ENCODE measurements at places on chromosomes 7 and 10.

DNA sequence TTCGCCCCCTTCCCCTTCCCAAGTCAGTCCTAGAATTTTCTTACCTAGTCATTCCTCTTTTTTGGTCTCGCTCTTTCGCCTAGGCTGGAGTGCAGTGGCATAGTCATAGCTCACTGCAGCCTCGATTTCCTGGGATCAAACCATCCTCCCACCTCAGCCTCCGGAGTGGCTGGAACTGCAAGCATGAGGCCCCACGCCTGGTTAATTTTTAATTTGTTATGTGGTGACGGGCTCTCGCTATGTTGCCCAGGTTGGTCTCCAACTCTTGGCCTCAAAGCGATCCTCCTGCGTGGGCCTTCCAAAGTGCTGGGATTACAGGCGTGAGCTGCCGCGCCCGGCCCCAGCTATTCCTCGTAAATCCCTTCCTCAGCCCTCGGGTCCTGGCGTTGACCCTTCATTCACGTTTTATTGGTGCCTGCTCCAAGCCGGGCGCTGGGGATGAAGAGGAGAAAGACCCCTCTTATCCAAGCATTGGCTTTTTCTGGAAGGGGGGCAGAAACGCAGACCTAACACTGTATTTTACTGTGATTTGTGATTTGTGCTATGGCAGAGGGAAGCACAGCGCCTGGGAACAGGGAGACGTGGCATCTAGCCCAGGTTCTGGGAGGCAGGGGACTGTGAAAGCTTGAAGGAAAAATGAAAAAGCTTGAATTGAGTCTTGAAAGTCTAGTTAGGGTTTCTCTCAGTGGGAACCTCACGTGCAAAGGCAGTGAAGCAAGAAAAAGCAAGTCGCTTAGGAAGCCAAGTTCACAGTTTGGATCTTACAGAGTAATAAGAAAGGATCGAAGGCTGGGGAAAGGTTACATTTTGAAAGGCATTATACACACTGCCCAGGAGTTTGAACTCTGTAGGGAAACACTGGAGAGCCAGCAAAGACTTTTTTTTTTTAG lies 516 bp downstream of the ZNHIT1 start:
- DNase-seq = no peak

GRCh38 chr7:157269341-157270059 lies 67.3 kb upstream of the DNAJB6 start:
- DNase-seq = no peak

DNA sequence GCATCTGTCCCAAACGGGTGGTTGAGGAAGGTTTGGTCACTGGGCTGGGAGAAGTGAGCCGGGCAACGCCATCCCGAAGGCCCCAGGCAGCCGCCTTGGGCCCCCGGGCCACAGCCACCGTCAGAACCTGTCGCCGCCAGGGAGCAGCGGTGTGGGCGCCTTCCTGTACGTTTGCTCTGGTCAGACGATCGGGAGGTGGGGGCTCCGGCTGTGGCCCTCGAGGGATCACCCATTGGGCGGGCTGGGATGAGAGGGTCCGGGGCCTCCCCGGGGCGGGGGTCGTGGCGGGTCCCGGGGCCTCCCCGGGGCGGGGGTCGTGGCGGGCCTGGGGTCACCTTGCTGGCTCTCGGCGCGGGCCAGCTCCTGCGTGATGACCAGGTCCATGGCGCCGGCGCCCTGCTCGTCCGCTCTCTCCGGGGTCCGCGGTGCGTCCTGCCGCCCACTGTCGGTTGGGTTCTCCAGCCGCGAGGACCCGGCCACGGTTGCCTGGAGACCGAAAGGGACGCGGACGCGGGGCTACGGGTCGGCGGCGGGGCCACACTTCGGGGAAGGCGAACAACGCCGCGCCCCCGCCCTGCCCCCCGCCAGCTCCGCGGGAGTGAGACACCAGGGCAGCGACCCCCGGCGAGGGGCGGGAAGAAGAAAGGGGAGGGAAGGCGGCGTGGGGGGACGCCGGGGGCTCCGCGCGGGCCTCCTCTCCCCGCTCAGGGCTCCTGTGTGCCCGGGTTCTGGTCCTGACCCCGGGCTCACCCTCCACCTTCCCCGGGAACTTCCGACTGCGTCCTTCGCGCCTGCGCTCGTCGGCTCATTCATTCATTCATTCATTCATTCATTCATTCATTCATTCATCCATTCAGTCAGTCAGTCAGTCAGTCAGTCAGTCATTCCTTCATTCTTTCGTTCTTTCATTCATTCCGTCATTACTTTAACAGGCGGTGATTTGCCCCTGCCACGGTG lies at the start of gene CFAP46:
Gene CFAP46 (minus strand): TSS at position 470 of the 957 bp plus-strand sequence. CDS start 86 bp downstream, at position 384.
- no peak for DNase-seq

DNA sequence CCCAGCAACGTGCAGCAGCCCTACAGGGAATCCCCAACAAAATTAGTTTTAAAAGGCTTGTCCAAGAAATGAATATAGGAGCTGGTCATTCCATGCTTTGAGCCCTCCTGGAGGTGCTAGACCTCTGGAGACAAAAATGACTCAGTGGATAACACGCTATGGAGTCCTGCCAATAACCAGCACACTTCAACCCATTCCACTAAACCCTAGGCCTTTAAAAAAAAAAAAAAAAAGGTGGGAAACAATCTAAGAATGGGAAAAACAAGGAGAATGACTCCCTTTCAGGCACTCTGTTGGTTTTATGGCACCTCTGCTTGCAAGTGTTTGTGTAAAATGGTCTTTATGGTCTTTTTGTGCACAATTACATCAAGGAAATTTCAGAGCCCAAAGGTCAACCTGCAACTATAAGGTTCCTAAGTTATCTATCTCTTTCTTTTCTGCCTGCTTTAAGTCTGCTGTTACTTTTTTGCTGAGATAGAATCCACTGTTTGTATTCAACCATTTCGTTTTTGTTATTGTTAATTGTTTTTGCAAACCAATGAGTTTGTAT lies 21.3 kb downstream of the AVL9 start:
- no peak for DNase-seq
